Muscle of arm (tissue), 14 donors: ENCODE measurements at places on chromosomes 16 and 17.

DNA sequence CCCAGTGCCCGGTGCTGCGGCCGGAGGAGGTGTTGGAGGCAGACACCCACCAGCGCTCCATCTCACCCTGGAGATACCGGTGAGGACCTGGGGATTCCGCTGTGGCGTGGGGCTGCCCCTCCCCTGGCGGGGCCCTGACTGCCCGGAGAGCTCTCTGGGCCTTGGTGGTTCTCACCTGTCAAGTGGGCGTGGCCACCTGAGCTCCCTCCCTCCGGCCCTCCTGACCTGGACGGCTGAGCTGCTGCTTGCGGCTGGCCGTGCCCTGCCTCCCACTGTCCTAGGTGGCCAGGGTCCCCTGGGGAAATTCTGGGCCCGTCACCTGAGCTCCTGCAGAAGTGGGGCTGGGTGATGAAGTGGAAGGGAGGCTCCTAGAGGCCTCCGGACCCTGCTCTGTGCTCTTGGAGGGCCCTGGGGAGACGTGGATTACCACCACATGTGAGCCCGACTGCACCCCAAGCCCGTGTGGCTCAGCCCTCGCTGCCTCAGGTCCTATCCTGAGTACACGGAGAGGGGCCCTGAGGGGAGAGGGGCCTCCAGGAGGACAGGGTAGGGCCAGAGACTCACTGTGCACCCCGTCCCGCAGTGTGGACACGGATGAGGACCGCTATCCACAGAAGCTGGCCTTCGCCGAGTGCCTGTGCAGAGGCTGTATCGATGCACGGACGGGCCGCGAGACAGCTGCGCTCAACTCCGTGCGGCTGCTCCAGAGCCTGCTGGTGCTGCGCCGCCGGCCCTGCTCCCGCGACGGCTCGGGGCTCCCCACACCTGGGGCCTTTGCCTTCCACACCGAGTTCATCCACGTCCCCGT is 1.1 kb downstream of the IL17C start:
- DNase-seq, result no peak

GRCh38 chr17:74201948-74202347 is 1.5 kb upstream of the RPL38 start:
- no peak for DNase-seq

DNA sequence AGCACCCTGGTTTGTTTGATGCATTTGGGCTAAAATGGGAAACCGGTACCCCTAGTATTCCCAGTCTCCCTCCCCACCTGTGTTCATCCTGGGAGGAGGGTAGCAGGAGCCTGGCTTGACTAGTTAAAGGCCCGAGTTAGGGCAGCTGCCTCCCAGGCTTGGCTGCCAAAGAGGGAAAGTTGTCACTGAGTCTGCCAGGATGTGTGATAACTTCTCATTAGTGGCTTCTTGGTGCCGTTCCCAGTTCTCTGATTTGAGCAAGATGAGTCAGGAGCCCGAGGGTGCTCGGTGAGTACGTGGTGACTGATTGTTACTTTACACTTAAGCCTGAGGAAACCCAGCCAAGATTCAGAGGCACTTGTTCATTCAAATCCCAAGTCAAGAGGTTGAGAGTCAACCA is 2.5 kb downstream of the KRT32 start:
- DNase-seq, result no peak

GRCh38 chr16:62298600-62298999 is 262.4 kb upstream of the CDH8 start:
- DNase-seq, result no peak

DNA sequence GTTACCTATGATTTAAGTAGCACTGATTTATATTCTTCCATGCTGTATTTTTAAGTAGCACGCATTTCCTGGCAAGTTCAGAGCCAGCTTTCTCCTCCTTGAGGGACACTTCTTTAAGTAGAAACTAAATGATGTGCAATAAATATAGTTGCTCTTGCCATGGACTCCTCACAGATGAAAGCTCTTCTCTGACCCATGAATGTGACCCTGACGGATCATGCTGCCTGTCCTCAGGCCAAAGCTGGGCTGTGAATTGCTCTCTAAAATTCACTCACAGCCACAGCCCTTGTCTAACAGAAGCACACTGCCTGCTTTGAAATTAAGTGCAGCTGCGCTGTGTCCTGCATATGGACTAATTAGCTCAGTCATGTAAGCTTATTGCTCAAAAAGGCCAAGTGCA is 438.8 kb downstream of the PMP22 start:
- DNase-seq, result peak; percentile 4

- DNase-seq, result no peak
These were observed 154.1 kb upstream of the SOX9 start for GRCh38 chr17:71966459-71967313.
